G401 (cell line): ENCODE measurements at places on chromosomes 7 and 10. TPM values are rescaled to one million over a fixed set of nuclear protein-coding genes. Genes with fewer than 3 reads are reported as not detected.

Gene BTRC
- 12.1 and 21.0 TPM in 2 replicates for total RNA-seq

Gene CAPZA2
- total RNA-seq = 143 and 193 TPM in 2 replicates

Gene DDC
- total RNA-seq = not detected in 2 replicates

Gene OPN1SW
- not detected in 2 replicates for total RNA-seq

Gene CPEB3
- total RNA-seq = 1.1 and 2.0 TPM in 2 replicates

Gene GDF2
- total RNA-seq = not detected in 2 replicates

- DNase-seq = no peak
These were observed 247.4 kb upstream of the ETV1 start for GRCh38 chr7:14236834-14237233.

GRCh38 chr10:118818621-118819221, 64.0 kb upstream of the CACUL1 start:
- peak; percentile 91 for DNase-seq

DNA sequence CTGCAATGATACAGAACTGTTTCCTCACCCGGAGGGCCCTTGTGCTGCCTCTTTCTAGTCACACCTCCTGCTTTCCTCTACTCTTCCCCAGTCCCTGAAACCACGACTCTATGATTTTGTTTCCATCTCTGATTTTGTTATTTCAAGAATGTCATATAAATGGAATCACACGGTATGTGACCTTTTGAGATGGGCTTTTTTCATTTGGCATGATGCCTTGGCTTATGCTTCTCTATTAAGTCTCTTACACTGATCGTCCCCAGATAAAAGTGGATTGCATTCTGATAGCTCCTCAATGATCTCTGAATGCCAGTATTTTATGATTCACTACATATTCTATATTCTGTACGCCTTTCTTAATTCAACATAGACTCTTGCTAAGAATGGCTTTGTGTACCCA, 78.2 kb downstream of the GALNT11 start:
- no peak for DNase-seq

DNA sequence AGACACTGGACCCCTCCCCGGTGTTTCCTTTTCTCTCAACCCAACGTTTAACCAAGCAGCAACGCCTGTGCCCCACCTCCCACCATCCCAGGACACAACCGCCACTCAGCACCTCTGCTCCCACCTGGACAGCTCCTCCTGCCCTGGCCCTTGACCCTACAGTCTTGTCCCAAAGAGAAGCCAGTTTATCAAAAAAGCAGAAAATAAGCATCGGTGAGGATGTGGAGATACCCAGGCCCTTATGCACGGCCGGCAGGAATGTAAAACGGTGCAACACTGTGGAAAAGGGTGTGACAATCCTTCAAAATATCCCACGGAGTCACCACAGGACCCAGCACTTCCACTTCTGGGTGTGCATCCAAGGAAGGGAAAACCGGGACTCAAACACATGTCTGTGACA, 176.2 kb upstream of the RNF32 start:
- DNase-seq = no peak

DNA sequence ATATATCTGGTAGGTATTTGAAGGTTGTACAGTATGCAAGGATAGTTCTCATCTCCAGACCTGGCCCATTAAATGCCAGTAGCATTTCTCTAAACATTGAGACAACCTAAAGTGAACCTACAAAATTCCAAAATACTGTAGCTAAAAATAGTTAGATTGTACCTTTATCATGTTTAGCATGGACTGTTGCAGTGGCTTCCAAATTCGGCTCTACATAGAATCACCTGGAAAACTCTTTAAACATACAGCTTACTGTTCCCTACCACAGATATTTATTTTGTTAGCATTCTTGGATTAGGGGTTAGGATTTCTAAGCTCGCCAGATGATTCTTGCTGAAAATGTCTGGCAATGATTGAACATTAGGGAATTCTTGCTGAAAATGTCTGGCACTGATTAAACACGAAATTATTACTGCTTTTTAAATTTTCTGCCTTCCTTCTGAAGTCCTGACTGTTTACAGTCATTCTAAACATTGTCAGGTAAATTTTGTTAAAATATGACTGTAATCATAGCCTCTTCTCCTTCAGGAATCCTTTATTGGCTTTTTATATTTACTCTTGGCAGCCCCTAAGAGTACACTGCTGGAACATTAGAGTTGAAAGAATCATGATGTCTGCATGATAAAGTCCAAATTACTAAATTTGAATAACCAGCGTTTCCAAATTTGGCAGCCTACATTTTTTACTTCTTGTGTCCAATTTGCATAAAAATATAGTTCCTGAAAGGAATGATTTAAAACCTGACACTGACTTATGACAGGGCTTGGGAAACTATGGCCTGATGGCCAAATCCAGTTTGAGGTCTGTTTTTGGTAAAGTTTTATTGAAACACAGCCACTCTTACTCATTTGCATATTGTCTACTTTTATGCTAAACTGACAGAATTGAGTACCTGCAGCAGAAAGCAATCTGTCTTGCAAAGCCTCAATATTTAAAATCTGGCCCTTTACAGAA, 40.3 kb downstream of the SHOC2 start:
- peak; percentile 29 for DNase-seq

DNA sequence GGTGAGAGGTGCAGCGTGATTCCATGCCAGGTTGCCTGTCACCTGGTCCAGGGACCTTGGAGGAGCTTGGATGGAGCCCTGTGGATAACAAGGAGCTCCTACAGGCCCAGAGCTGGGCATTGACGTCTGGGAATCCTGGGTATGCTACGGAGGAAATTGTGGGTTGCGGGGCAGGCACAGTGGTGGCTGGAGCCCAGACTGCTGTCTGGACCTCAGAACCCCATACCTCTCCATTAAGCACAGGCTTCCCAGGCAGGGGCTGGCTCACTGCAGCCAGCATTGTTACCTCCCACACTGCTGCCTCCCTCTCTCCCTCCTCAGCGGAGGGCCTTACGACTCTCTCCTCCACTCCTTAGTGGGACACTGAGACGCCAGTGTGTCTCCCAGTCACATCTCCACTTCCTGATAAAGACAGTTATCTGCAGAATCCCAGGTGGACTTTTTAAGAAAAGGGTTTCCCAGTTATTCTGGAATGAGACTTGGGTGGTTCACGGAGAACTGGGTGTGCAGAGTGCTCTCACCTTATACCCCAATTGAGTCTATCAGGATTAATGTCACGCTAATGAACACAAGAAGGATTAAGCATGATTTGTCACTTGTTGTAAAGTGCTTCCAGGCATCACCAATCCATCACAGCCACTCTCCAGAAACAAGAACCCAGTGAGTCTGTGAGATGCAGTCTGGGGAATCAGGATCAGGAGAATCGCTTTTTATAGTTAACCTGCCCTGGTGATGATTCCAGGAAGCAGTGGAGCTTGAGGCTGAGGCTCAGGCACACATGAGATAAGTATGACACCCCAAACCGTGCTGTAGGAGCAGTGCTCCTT, 309.4 kb downstream of the RPS24 start:
- DNase-seq = no peak

DNA sequence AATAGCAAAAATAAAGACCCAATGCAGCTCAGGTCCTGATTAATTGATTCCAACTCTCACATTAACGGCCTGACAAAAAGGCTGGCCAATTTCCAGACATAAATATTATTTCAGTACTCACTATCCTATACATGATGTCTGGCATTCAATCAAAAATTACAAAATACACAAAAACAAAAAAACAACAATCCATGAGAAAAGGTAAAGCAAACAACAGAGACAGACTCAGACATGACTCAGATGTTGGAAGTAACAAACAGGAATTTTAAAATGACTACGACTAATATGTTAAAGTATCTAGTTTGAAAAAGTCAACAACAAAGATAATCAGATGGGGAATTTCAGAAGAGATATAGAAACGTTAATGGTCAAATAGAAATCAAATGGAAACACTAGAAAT, 152.8 kb downstream of the AMPH start:
- DNase-seq = no peak

DNA sequence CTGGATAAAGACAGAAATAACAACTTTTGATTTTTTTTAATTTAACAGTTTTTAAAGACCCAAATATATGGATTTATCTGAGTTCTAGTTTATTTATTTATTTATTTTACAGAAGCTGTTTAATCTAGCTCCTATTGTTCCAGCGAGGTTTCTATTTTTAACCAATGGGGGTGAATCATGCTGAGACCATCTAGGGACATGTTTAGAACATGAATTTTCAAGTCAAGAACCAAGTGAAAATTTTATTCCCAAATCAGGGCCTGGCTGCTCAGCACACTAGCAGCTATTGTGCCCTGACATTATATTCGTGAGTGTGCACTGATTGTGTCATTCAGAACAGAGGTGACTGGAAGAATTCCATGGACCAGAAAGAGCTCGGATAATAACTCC, 24.6 kb upstream of the MPP7 start:
- DNase-seq = no peak

DNA sequence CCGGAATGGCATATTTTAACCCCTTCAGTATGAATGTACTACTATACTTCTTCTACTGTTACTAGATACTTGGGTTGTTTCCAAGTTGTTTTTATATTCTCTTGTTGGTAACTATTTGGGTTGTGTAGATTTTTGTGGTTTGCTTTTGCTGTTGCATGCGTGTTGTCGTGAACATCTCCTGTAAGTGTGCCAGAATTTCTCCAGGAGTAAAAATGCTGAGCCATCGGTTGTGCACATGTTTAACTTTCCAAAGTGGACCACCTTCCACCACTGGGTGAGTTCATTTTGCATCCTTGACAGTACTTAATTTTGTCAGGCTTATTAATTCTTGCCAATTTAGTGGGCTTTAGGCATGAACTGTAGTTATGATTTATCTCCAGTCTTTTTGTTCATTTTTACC, 47.9 kb downstream of the CSGALNACT2 start:
- DNase-seq = no peak

GRCh38 chr10:100403734-100404133, 56.7 kb downstream of the SCD start:
- peak; percentile 18 for DNase-seq

DNA sequence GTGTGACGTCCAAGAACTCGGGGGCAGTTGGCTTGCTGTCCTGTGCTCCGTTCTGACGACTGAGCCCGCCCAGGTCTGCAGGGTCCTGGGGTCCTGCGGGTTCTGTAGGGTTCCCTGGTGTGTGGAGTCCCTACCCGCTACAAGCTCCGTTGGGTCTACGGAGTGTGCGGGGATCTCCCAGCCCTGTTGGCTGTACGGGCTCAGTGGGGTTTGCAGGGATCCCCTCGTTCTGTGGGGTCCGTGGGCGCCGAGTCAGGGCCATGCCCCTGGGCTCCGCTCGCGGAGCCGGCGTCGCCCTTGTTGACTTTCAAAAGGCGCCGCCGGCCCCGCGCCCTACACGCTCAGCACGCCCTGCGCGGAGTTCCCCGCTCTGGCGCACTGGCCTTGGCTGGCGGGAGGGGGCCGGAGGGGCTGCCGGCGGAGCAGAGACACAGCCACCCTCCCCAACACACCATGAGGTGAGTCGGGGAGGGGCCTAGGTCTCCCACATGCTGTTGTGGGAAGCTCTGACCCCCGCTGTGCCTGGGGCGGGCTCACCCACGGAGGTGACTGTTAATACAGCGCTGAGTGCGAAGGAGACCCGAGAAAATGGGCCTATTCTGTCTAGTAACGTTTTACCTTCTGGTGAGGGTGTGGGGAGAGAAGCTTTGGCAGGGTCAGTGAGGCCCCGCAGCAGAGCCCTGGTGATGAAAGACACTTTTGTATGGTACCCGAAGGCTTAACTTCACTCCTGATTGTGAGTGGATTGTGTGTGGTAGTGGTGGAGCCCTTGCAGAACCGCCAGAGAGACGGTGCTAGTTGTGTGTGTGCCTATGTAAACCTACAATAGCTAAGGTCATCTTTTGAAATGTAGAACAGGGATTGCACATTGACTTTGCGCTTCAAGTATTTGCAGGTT, 8.1 kb downstream of the TASOR2 start:
- peak; percentile 24 for DNase-seq

GRCh38 chr7:3232228-3232627, 68.8 kb upstream of the SDK1 start:
- DNase-seq = no peak

DNA sequence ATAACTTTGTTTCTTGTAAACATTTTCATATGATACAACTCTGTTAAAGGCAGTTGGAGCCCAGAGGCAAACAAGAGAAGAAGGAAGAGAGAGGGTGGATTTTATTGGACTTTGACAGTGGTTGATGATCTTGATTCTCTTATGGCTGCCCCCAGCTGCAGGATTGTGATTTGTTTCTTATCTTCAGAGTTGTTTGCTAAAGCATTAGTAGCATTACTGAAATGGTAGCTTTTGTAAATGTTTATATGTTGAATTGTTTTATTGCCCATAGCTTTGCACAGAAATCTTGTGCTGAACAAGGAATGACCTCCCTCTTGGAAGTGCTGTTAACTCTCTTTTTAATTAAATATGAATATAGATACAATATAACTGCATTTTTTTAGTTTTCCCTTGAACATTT, 309.4 kb downstream of the AUTS2 start:
- DNase-seq = no peak

GRCh38 chr7:157811946-157812345, 475.1 kb downstream of the DNAJB6 start:
- no peak for DNase-seq

DNA sequence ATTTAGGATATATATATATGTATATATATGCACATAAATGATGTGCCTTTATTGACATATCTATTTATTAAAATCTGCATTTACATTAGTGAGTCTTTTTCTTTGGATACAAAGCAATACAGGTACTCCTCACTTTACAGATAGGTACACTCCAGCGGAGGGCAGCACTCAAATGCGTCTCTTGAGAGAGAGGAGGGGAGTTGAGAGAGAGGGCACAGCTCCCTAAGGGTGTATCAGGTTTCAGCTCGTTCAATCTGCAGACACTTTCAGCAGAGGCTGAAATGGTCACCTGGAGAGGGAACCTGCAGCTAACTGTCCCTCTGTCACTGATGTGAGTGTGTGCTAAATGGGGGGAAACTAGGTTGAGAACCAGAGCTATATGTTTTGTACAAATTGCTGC, 21.5 kb downstream of the C10orf53 start:
- no peak for DNase-seq

DNA sequence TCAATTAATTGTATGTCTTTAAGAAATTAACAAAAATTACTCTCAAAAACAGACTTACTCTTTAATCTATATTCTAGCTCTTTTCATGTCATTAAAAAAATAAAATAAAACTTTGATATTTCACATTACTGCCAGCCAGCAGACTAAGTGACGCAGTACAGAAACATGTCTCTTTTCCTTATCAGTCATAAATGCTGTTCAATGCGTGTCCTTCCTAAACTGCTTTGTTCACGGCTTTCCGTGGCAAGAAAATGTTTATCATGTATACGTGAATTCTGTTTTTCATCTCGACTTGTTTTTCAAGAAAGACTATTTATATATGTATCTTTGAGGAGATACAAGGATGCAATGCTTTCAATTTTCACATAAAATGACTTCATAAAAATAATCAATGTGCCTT, 182.4 kb downstream of the DOCK4 start:
- DNase-seq = no peak
